Stimulated activated CD4-positive, alpha-beta T cell treated with anti-CD3 and anti-CD28 coated beads, Interleukin-4, amount 100 ng/mL, for 4 hours (primary cell): ENCODE measurements at places on chromosomes 4 and X.
A peak's percentile ranks its signal among the peaks of the same experiment; 100 is the strongest.

GRCh38 chr4:28373601-28374000 lies 1513.0 kb downstream of the STIM2 start:
- no peak for DNase-seq

DNA sequence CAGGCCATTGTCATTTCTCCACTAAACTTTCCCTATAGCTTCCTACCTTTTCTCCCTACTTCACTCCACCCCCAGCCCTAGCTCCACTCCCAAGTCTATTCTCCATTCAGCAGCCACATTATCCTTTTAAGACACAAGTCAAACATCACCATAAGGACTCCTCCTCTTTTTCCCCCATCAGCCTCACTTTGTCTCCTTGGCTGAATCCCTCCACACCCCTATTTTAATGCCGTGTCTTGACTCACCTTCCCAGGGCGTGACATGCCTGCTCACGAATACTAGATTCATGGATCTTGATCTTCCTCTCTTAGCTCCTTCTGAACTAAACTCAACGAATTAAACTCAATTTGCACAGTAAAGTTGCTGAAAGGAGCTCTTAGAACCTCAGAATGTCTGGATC lies 281.9 kb downstream of the PTTG2 start:
- no peak for DNase-seq

GRCh38 chr4:54423066-54423465 lies 194.0 kb downstream of the PDGFRA start:
- no peak for DNase-seq

DNA sequence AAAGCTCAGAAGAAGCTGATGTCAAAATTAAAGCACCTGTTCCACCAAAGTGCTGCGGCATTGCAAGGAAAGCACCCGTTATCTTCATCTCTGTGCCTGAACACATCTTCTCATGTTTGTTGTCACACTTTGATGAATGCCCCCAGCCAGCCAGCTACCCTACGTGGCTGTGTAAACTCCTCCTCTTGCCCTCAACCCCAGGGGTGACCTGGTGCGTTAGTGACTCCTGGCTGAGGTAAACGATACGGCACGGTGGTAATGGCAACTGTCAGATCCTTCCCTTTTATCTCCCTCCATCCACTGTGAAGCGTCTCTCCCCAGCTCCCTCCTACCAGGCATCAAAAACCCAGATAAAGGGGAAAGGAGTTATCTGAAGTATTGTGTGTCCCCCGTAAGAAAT lies 90.6 kb upstream of the WWC2 start:
- no peak for DNase-seq

GRCh38 chrX:16772460-16772859 lies 13.8 kb upstream of the TXLNG start:
- DNase-seq = no peak

GRCh38 chrX:116306218-116306617 lies 130.2 kb upstream of the SLC6A14 start:
- no peak for DNase-seq

- no peak for DNase-seq
These were observed 45.6 kb downstream of the SH3RF1 start for GRCh38 chr4:169225058-169225751.

DNA sequence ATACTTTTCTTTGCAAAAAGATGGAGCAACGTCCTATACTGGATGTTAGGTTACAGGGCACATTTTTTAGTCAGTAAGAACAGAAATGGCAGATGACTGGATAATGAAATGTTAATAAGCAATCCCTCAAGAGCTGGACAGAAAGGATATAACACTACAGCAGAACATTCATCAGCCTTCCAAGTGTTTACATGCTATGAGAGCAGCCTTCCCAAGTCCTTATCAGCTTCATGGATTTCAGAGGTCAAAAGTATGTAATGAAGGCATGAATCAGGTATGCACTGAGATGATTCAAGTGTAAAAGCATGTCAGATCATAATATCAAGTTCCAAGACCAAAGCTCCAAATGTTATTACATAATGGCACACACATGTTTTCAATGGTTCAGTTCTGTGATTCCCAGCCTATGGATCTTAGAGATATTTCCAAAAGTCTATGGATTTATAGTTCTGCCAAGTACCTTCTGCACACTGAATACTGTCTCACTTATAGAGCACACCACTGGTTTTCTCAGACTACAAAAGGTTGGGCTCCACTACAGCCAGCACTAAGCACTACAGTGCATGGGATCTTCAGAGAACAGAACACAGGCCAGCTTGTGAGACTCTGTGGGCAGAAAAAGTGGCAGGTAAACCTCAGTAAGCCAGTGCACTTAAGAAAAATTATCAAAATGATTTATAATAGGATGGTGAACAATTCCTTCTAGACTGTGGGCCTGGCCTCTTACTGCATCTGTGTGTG lies 49.2 kb downstream of the GPC4 start:
- DNase-seq = no peak

DNA sequence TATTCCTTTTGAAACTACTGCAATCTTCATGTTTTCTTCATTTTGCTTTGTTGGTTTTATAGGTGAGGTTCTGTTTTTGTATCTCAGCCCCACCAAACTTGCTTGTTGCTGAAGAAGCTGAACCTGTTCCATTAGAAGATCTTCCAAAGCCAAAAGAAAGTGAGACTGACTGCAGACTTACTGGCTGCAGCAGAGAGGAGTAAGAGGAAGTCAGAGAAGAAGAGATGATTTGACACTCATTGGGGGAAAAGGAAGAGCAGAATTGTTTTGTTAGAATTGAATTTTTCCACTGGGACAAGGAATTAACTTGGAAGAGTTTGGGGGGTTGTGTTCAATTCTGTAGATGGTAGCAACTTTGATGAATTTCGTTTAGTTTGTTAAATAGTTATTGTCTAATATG lies 3.1 kb downstream of the TEX13D start:
- no peak for DNase-seq

- no peak for DNase-seq
These were observed 78.3 kb downstream of the GASK1B start for GRCh38 chr4:158094413-158095134.

DNA sequence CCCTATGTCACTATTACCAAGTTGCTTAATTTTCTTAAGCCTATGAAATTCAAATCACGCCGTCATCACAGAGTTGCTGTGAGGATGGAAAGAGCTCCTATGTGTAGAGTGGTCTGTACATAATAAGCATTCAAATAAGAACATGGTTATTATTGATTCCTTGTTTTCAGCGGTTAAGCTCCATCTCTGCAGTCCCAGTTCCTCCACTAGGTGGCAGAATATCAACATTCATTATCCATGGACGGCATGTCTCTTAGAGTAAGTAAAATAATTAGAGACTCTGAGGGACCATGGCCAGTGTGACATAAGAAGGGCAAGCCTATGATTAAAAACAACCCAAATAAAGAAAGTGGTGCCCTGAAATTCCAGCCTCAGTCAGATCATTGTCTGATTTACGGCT lies 132.5 kb upstream of the NHS start:
- DNase-seq = peak; percentile 1

DNA sequence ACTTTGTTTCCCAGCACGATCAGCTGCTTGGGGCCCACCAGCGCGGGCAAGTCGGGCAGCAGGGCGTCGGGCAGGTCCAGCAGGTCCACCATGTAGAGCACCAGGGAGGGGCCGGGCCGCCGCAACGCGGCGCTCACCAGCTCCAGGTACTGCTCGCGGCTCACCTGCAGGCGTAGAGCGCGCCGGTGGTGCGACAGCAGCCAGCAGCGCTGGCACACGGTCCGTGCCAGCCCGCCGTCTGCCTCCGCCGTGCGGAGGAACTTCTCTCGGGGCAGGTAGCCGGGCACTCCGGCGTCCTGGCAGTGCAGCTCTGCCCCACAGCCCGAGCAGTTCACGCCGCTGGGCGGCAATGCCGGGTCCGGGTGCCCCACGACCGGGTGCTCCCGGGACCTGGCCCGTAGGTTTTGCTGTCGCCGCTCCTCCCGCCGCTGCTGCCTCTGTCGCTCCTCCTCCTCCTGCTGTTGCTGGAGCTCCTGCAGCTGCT lies 527 bp downstream of the NOA1 start:
- DNase-seq = peak; percentile 44

GRCh38 chrX:143536176-143536575 lies 18.9 kb upstream of the SPANXN3 start:
- DNase-seq = no peak

- no peak for DNase-seq
These were observed 25.6 kb downstream of the ELF4 start for GRCh38 chrX:130084631-130085237.

DNA sequence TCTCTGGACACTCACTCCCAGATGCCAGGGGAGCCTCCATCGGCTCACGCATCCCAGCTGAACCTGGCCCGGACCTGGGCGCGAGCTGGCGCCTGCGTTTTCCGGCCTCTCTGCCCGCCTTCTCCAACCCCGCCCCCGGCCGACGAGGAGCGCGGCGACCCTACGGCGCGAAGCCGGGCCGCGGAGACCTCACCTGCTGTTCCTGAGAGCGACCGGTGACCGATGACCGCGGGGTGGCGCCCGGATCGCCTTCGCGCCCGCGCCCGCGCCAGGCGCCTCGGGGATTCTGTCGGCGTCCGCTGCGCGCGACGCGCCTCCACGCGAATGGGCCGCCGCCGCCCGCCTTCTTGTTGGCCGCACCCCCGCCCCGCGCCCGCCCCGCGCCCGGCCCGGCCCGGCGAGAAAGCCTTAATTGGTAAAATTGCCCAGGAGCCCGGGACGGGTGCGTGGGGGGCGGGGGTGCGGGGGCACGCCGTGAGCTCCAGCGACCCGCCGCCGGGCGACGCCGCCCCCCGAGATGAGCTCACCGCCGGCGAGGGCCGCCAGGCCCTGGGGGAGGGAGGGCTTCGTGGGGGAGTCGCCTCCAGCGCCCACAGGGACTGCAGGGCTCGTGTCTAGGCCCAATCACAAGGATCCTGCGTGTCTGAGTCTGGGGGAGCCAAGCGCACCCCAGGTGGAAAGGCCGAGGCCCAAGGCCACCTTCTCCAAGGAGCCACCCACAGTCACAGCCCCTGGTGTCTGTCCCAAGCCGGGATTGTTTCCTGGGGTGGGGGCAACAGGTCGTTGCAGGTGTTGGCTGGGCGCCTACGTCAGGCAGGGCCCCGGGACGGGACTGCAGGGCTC lies at the start of gene FLNA:
FLNA (minus strand) TSS at position 322 of the 843 bp plus-strand sequence. CDS start 3,389 bp downstream, outside the sequence.
- peak; percentile 30 for DNase-seq

- DNase-seq = no peak
These were observed 185.9 kb downstream of the SHROOM3 start for GRCh38 chr4:76620723-76621468.

- DNase-seq = no peak
These were observed 262.1 kb upstream of the GPC4 start for GRCh38 chrX:133677123-133678063.

GRCh38 chr4:174749091-174749490 lies 80.0 kb downstream of the GLRA3 start:
- DNase-seq = no peak

GRCh38 chr4:110475881-110476818 lies at the start of gene ENPEP:
TSS of gene ENPEP (plus strand) at chr4:110476155. CDS start at chr4:110476415, 260 bp downstream.
- DNase-seq = no peak

GRCh38 chr4:130131536-130131935 lies 1035.6 kb downstream of the C4orf33 start:
- no peak for DNase-seq

- DNase-seq = peak; percentile 58
These were observed 120.8 kb upstream of the PJA1 start for GRCh38 chrX:69285881-69286564.

DNA sequence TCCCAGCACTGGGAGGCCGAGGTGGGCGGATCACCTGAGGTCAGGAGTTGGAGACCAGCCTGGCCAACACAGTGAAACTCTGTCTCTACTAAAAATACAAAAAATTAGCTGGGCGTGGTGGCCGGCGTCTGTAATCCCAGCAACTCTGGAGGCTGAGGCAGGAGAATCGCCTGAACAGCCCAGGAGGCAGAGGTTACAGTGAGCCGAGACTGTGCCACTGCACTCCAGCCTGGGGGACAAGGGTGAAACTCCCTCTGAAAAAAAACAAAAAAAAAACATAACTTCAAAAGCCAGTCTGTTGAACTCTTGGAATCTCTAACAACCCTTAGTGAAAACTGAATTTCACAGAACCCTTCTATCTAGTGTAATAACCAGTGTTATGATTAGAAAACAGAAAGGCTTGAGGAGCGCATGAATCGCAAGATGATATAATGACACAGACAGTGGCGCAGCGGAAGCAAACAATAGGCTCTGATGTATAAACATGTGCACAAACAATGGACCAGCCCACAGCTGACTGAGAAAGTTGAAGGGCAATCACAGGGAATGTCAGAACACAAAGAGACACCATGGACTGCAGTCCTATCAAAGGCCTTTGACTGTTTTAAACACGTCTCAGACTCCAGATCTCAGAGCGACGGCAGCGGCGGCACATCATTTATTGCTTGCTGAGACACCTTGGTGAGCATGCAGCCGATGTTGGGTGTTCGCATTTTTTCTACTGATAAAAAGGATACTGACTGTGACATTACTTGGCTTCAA lies 81.6 kb downstream of the NSUN7 start:
- no peak for DNase-seq

DNA sequence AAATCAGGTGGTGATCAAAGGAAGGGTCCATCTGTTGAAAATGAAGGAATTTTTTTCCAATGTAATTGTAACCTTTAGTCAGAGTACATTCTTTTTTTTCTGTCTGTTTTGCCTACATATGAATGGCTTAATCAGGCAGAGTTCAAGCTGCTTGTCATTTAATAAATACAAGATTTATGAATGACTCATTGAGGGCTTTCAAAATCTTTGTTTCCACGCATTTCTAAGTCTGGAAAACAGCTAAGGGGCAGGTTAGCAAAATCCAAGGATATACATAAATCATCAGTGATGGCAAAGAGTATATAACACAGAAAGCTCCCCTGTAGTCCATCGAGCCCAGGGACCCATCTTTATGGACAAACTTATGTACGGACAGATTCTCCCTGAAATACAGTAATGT lies 1.8 kb downstream of the CA5B start:
- no peak for DNase-seq

DNA sequence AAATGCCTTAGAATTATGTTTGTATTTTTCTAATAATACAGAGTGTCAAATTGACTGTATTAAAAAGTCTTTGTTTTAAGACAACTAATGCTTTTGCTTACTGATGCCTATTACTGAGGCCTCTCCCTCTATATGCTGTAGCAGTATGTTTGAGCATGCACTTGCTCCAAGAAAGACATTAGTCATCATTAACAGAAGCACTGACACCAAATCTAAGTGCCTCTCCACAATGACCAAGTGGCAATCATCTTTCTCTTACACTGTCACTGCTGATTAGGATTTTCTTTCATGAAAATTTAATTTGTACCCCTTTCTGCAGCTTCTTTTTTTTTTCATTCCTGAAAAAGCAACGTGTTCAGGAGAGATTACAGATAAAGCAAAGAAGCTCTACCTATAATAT lies 11.1 kb upstream of the MAB21L2 start:
- DNase-seq = no peak

DNA sequence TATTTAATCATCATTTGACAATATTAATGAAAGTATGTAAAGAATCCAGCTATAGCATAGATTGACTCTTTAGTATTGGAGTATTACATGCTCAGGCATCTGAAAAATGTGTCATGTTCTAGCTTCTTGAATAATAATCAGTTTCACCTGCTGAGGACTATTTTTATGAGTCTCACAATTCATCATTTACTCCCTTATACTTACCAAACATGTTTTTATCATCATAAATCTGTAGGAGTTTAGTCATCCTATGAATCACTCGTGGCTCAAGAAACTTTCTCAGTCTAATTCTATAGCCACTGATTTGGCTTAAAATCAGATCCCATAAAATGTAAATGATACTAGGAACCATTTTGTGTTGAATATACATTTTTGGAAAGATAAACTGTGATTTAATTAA lies 1616.1 kb downstream of the C4orf33 start:
- DNase-seq = no peak
